T-helper 2 cell (primary cell): ENCODE measurements at places on chromosomes 3 and 15.

DNA sequence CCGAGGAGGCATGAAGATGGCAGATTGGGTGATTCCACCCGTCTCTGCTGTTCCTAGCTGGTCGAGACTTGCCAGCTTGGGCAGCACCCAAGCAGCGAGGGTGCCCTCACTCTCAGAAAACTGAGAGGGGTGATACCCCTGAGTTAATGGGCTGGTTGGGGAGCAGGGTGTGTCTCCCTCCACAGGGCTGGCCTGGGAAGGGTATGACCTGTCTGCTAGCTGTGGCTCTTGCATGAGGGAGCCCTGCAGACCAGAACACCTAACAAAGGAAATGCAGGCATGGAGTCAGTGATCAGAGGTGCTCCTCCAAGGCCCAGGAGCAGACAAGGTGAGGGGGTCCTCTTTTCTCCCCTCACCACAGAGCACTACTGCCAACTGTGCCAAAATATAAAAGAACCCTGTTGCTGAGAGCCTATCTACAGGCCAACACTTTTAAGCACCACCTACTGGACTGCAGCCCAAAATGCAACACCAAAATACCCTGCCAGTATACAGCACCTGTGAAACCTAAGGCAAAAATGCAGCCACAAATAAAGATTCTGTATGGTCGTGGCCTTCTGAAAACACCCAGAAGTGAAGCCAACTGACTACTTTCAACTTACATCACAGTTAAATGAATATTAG is 35.8 kb upstream of the PPM1L start:
- DNase-seq, result no peak

DNA sequence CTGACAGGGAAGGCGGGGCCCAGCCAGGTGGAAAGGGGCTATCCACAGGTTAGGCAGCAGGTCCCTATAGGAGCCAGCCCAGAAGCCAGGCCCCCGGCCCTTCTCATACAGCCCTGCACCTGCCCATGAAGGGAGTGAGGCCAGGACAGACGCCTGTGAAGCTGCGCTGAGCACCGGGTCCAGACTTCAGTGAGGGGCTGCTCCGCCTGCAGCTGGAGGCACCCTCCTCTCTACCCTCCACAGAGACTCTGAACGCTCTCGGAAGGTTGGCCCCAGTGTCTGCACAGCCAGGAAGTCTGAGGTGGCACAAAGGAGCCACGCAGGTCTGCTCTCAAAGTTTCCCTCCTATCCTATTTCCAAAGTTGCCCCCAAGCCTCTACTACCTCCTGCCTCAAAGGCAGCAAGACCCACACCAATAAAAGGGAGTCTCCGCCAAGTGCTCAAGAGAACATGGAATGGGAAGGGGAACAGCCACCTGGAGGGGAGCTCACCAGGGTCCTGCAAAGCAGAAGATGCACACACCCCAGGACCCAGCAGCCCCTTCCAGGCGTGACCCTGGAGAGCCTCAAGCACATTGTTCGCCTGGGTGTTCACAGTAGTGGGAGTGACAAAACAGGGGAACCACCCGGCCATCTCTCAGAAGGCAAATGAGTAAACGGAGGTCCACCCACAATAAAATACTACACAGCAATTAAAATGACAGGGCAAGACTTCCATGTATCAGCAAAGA is 19.5 kb downstream of the XXYLT1 start:
- DNase-seq, result no peak

DNA sequence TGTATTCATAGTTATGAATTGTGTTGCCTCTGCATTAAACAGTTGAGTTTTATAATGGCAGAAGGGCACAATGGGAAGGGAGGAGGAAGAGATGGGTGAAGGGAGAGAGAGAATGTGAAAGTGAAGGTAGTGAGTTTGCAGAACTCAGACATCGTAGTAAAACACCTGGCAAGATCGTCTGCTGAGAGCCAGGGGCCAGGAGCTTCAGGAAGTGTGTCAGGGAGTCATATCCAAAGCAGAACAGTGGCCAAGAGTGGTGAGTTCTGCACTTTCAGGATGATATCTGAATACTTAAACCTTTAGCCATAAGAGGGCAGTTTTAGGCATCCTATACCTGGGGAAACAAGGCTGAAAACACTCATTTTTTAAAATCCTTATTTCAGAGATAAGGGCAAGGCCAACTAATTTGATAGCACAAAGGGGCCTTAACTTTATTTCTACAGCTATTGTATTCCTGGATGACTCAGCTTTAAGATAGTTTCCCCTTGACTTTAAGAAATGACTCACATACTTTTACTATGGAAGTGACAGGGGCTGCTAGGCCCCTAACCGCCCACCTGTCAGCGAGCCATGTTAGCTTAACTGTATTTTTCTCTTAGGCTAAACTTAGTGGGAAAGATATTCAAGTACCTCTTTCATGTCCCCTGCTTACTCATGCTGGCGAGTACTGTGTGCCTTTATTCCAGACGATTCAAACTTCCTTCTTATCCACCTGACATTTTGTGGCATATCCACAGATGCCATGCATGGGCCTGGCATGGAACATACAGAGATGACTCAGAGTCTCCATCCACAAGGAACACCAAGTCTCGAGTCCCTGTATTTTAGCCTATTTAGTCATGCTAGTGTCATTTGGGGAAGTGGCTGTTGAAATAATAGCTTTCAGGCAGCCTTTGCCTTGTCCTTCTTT is 53.9 kb downstream of the RLBP1 start:
- DNase-seq, result no peak

GRCh38 chr3:37992271-37993066 is 1.9 kb downstream of the VILL start:
- DNase-seq, result no peak

GRCh38 chr3:77535116-77535515 is 495.2 kb downstream of the ROBO2 start:
- DNase-seq, result no peak

- DNase-seq, result peak; percentile 43
Measured at GRCh38 chr15:31328428-31328968, 1.9 kb downstream of the KLF13 start.
